GM23248 (cell line): ENCODE measurements at places on chromosomes 5 and 9.

- DNase-seq, result no peak
These were observed 1.6 kb downstream of the SH2D3C start for GRCh38 chr9:127776924-127777289.

GRCh38 chr9:120436983-120437475, 142.9 kb downstream of the CDK5RAP2 start:
- DNase-seq, result no peak

GRCh38 chr5:148541054-148541835, 113.1 kb downstream of the HTR4 start:
- no peak for DNase-seq

GRCh38 chr5:26802944-26803343, 235.4 kb downstream of the CDH9 start:
- DNase-seq, result no peak

DNA sequence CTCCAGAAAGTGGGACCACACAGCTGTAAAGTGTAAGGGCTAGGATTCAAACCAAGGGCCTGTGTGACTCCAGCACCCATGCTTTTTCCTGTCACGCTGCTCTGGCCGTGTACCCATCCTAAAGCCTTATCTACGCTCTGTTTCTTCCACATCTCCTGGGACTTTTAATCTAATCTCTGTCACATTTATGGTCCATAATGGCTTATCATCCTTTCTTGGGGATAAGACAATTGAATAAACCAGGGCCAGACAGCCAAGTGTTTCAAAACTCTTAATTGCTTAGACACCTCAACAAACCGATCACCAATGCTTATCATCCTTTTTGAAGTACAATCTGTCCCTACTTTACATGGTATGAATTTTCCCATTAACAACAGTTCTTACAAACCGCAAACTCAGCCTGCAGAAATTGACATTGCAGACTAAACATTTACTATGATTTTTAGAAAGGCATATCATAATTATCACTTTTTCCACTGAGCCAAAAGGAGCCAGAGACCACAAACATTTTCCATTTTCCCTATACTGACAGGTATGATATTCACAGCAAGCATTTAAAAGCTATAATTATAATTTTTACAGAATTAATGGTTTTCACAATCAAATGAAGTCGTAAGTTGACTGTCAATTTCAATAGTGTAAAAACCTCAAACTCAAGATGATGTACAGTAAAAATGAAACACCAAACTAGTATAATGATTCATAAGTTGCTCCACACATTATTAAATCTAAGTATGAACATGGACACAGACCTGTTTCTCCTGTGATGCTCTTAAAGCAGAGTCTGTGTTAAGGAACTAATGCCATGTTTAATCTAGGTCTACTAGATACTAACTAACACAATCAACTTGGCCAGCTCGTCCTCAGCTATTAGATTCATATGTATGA, 99.5 kb downstream of the FBXW11 start:
- DNase-seq, result no peak

- DNase-seq, result no peak
These were observed 55.3 kb downstream of the TRPC7 start for GRCh38 chr5:136309932-136310598.

DNA sequence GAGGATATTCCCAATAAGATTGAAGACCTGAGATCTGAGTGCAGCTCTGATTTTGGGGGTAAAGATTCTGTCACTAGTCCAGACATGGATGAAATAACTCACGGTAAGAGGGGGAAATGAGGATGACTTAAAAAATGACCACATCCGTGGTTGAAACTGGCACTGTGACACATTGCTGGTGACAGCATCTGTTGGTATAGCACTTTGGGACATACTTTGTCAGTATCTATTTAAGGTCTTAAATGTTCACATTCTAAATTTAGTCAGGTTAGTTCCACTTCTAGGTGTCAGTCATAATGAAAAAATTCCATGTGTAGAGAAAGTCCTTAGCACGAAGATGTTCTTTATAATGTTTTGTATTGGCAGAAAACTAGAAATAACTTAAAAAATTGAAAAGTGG, 70.9 kb downstream of the GAPVD1 start:
- no peak for DNase-seq

GRCh38 chr9:92769286-92769685, 4.7 kb upstream of the BICD2 start:
- no peak for DNase-seq

GRCh38 chr5:148186248-148187003, 16.4 kb upstream of the SPINK6 start:
- DNase-seq, result peak; percentile 80

DNA sequence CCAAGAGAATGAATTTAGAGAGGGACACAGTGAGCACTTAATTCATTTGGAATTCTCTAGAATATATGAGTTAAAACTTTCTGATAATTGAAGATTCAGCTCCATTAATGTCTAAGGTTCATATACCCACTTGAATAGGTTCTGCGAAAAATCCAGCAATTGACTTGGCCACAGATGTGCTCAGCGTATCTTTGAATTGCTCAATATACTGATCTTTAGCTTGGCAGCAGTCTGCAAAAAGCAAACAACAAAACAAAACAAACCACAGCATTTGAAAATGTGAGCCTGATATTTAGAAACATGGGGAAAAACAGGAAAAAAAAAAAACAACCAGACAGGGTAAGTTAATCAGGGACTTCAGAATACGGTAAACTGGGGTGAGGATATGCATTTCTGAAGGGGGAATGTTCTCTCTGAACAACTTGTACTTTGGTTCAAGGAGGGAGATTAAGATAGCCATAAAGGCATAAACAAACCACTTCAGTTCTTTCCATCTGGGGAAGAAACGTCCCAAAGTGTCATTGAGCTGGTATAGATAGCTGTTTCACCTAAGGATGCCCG, 21.4 kb downstream of the AGXT2 start:
- no peak for DNase-seq

DNA sequence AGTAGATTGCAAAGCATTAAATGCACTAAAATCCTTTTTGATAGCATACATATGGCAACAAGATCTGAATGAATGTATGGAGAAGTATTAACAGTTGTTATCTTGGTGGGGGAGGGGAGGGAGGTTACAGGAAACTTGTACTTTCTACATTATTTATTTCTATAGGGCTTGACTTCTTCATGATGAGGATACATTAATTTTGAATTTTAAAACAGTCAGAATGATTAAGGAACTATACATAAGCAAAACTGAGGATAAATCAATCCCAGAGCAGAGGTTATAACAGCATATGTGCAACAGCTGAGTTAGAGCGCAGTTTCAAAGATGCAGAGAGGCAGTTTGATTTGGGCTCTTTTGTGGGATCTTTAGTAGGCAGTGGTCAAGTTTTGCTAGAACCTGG, 23.9 kb upstream of the SMAD5 start:
- no peak for DNase-seq

GRCh38 chr9:132531195-132531594, 51.2 kb upstream of the BARHL1 start:
- no peak for DNase-seq

- no peak for DNase-seq
These were observed 23.3 kb downstream of the SAR1B start for GRCh38 chr5:134609232-134609851.
